ENCODE measurements at places on chromosomes 4 and X.

GRCh38 chrX:50700921-50701320, 113.1 kb downstream of the SHROOM4 start:
- DNase-seq, result peak; percentile 50

DNA sequence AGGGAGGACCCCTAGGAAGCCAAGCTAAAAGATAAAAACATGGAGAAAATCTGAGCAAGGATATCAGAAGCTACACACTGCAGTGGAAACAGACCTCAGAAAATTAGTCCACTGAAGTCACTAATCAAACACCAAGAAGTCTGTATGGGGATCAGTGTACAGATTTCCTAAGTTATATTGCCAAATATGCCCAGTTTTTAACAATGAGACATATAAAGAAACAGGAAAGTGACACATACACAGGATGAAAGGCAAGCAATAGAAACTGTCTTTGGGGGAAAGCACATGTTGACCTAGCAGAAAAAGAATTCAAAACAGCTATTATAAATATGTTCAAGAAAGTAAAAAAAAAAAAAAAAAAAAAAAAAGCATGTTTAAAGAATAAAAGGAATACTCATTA, 153.7 kb downstream of the PPP4R3C start:
- DNase-seq, result no peak

DNA sequence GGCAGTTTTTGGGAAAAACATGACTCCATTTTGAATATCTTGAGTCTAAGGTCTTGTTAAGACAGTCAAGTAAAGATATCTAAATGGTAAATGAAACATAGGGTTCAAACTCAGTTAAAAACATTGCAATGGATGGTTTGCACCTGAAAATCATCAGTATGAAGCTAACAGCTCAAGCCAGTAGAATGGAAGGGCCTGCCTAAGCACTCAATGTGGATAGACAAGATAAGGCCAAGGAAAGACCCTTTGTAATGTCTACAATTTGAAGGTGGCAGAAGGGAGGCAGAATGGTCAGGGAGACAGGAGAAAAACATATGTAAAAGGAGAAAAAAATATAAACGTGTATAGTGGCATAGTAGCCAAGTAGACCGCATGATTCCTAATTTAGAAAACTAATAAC, 78.2 kb downstream of the REELD1 start:
- no peak for DNase-seq

- no peak for DNase-seq
These were observed 261.4 kb downstream of the LDB2 start for GRCh38 chr4:16636912-16637630.

DNA sequence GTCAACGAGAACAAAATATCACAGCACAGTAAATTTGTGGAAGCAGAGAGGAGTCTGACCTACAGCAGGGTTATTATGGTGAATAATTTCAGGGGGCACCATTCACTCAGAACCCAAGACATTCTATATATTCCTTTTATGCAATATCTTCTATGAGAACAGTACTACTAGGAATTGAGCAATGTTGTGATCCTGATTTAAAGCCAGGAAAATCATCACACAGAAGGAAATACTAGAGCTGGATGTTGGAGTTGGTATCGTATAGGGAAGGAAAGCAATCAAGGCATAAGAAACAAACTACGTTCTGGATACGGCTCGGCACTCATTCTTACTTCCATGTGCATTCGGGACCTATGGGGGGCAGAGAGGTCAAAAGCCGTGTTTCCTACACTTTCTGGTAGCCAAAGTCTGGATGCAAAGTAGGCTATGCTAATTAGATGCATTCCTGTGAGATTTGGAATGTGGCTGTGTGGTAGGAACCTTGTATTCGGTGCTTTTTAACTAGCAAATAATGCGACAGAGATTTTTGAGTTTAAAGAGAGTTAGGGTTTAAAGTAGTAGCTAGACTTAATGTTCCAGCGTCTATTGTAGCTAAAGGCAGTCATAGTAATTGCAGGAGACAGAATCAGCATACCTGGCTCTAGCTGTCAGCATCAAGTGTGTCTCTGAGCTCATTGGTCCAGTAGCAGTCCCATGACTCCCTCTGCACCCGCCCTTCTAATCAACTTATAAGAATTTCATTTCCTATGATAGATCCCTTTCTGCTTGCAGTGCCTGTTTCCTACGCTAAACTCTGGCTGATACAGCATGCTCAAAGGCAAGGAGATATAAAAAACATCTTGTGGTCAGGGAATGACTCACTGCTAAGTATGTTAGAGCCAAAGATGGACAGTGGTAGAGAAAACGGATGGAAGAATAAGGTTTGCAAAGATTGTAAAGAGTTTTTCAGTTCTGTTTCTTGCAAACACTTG, 43.3 kb upstream of the PDGFC start:
- no peak for DNase-seq

- DNase-seq, result no peak
These were observed 28.4 kb downstream of the ASMTL start for GRCh38 chrX:1424147-1424851.

GRCh38 chr4:146291313-146291712, 77.0 kb downstream of the REELD1 start:
- DNase-seq, result no peak

- no peak for DNase-seq
These were observed 318.4 kb downstream of the PPP3CA start for GRCh38 chr4:101028886-101029285.

DNA sequence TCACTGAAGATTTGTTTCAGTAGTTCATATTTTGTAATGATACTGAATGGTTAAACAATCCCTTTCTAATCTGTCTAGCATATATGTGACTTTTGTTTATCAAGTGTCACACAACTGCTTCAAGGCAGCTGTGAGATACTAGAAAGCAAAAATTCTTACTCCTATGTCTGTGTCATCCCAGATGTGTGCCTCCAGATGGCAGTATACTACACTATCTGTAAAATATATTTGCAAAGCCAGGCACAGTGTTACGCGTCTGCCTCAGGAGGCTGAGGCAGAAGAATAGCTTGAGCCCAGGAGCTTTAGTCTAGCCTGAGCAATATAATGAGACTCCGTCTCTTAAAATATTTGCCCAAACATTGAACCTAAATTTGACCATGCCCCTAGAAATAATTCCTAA, 4.0 kb downstream of the NUDT10 start:
- no peak for DNase-seq

DNA sequence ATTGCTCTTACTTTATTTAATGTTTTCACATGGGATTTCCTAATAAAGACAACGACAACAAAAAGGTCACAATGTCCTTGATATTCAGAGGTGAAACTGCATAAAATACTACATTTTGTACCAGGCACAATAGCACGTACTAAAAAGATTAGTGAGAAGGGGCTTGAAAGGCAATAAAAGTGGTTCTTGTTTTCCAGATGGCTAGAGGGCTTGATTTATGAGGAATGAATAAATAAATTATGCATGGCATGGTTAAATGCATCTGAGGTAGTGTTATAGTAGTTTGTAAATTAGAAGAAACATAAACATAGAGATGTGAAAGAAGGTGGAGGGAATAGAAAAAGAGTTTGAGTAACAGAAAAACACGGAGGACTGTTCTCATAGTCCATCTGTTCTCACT, 123.4 kb downstream of the CLCN5 start:
- no peak for DNase-seq

- no peak for DNase-seq
These were observed 15.4 kb downstream of the STOX2 start for GRCh38 chr4:183920512-183920911.

GRCh38 chr4:174377613-174378012, 93.9 kb downstream of the CEP44 start:
- DNase-seq, result no peak

- DNase-seq, result no peak
These were observed 25.6 kb downstream of the ATP10D start for GRCh38 chr4:47510506-47511143.

DNA sequence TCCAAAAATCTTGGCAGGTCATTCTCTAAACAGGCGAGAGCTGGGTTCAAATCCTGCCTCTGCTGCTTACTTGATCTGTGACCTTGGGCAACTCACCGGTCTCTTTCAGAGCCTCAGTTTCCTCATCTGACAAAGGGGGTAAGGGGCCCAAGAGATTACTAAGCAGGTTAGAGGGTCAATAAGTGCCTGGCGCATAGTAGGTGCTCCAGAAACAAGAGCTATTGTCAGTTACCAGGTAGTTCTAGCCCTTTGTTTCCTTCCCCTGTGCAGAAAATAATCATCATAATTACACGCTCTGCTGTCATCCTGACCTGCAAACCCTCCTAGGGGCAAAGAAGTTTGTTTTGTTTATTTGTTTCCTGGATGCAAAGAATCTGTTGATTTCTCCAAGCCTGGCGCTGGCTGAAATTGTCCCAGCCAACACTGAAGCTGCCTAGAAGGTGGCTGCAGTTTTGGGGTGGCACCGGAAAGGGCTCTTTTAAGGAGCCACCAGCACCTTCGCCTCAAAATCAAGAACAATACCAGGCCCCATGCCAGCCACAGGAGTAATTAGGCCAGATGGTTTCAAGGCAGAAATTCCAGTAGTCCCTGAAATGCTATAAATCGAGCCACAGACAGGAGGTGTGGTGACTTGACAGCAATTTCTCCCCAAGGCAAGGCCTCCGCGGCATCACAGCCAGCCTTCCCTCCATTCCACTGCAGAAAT, 10.2 kb upstream of the KIAA0232 start:
- no peak for DNase-seq

- DNase-seq, result no peak
These were observed 83.0 kb downstream of the SYTL5 start for GRCh38 chrX:38089173-38089982.

DNA sequence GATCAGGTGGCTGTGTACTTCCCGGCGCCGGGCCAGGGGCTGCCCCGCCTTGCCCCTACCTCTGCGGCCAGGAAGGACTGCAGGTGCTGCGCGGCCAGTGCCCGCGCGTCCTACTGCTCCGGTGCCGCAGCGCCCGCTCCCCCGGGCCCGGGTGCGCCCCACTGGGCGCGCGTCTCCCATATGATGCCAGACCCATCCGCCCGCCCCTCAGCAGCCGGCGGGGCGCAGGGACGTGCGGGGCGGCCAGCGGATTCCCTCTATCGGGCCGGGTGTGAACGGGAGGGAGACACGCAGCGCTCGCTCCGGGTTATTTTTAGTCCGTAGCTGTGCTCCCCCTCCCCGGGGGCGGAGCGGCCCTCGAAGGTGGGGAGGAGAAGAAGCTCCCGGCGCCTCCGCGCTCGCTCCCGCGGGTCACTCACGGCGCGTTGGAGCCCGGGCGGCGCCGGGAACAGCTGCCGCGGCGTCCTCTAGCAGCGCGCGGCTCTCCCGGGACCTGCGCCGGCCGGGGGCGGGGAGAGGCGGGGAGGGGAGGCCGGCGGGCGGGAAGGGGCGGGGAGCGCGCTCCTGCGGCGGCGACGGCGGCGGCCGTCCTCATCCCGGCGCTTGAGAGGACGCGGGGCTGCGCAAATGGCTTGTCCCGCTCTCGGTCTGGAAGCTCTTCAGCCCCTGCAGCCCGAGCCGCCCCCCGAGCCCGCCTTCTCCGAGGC, 103.6 kb downstream of the UCHL1 start:
- peak; percentile 78 for DNase-seq

GRCh38 chr4:137029026-137029425, 503.3 kb downstream of the PCDH18 start:
- no peak for DNase-seq

GRCh38 chr4:151198748-151199147, 78.2 kb upstream of the PRSS48 start:
- no peak for DNase-seq

GRCh38 chrX:153774576-153775292, 6.1 kb upstream of the SRPK3 start:
- no peak for DNase-seq

DNA sequence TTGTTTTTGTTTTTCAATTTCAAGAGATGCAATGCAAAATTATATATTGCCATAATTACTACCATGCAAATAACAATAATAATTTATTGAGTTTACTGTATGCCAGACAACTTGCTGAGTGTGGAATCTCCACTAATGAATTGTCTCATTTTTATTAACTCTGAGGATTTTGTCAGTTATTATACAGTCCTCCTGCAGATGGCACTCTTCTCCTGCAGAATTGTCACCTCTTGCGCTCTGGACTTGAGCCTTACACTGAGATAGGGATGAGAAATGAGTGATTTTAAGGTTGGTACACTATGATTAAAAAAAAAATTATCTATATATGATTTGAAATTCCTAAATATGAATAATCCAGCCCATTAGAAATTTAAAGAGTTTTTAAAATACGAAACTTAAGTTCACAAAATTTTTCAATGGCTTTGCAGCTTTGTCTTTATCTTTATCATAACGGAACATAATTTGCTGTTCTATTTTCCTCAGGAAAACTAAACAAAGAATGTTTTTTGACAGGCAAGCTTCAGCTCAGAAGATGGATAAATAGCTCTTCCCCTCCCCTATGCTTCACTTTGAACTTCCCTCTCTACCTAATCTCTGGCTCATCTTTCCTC, 12.7 kb upstream of the PAQR3 start:
- no peak for DNase-seq

DNA sequence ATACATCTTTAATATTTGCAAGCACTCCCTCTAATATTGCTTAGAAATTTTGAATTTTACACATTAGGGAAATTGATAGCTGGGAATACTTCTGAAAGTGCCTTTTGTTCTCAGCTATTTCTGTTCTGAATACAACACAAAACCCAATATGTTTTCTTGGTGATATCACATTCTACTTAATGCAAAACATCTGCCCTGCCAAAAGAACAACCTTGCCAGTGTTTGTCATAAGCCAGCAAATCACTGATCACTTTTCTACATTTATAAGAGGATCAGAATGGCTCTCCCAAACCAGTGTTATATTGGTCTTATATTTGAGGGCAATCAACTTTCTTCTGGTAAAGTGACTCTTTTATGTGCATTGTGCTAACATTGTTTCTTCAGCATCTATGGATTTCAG, 126.8 kb upstream of the APOOL start:
- no peak for DNase-seq

- no peak for DNase-seq
These were observed 499.0 kb downstream of the PDGFC start for GRCh38 chr4:156472624-156473023.

GRCh38 chrX:46876901-46877300, 35.3 kb upstream of the JADE3 start:
- DNase-seq, result no peak

GRCh38 chr4:88870428-88870827, 172.8 kb upstream of the NAP1L5 start:
- DNase-seq, result no peak

GRCh38 chrX:49174723-49175122, 3.0 kb downstream of the PLP2 start:
- DNase-seq, result no peak

GRCh38 chr4:114535725-114536124, 62.9 kb upstream of the UGT8 start:
- DNase-seq, result no peak

- no peak for DNase-seq
These were observed 124.6 kb upstream of the MAP3K15 start for GRCh38 chrX:19639813-19640462.

- no peak for DNase-seq
These were observed 73.4 kb upstream of the MAGEB2 start for GRCh38 chrX:30141966-30142365.

DNA sequence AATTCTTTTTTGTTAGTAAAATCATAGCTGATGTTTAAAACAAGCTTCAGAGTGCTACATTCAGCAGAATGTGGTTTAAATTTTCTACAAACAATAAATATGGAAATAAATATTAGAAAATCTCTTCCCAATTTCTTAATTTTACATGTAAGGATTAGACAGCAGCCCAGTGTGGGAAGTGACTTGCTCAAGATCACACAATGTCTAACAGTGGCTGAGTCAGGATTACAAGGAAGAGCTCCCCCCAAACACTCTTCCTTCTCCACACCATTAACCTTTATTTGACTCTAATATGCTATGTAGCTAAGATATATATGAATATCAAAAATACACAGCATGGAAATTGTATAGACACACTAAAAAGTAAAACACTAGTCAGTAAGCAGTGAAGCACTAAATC, 59.5 kb downstream of the SLC10A7 start:
- DNase-seq, result no peak

GRCh38 chr4:23788027-23788426, 101.8 kb downstream of the PPARGC1A start:
- DNase-seq, result no peak

Data from ecto neural progenitor cell (in vitro differentiated cells).